GOT3 (cell line): ENCODE measurements at places on chromosomes 6 and 20.

DNA sequence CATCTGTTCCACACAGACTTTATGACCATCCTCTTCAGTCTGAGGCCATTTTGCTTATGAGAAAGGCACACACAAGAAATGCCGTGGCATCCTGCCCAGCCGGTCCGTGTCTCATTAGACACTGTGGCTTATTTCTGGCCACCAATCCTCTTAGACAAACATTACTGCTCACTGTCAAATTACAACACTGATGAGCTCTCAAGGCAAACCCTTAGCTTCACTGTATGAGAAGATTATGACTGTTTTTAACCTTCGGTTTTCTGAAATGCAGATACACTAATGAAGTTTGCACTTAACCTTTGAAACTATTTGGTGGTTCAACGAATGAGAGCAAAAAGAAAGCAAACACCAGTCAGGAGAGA is 50.5 kb upstream of the DST start:
- DNase-seq, result peak; percentile 12

DNA sequence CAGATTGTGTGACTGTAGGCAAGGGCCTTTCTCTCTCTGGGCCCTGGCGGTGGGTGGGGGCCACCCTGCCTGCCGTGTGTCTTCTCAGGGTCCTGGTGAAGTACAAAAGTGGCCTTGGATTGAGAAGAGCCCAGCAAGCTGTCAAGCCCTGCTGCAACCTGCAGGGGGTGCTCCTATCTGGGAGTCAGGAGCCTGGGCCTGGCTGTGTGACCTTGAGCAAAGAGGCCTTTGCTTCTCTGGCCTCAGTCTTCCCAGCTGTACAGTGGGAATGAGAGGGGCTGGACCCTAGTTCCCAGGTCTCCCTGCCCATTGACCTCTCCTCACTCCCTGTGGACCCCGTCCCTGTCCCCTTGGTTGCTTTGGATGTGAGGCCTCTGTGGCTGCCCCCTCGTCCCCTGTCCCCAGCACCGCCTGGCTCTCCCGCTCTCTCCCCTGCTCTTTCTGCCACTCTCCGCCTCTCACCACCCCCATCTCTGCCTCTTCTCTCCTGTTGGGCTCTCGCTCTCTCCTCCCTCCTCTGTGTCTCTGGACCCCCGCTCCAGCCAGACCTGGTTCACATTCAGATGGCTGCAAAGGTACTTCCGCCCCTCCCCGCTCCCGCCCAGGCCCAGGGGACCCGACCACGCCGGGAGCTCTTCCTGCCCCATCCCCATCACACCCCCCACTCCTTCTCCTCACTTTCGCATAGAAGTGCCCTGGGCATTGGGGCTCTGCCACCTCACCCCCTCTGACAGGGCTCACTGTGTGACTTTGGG is 46.7 kb downstream of the SRC start:
- no peak for DNase-seq

DNA sequence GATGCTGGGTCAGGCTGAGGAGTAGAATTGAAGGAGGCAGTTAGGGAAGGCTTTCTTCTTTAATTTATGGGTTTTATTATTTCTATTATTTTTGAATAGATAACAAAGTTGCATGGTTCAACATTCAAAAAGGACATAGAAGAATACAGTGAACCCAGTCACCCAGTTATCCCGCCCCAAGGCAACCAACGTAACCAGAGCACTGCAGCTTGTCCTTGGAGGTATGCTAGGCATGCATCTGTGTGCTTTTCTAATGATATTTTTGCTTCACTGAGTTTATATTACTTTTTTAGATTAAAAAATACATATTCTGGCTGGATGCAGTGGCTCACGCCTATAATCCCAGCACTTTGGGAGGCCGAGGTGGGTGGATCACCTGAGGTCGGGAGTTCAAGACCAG is 47.4 kb upstream of the DSN1 start:
- DNase-seq, result no peak

DNA sequence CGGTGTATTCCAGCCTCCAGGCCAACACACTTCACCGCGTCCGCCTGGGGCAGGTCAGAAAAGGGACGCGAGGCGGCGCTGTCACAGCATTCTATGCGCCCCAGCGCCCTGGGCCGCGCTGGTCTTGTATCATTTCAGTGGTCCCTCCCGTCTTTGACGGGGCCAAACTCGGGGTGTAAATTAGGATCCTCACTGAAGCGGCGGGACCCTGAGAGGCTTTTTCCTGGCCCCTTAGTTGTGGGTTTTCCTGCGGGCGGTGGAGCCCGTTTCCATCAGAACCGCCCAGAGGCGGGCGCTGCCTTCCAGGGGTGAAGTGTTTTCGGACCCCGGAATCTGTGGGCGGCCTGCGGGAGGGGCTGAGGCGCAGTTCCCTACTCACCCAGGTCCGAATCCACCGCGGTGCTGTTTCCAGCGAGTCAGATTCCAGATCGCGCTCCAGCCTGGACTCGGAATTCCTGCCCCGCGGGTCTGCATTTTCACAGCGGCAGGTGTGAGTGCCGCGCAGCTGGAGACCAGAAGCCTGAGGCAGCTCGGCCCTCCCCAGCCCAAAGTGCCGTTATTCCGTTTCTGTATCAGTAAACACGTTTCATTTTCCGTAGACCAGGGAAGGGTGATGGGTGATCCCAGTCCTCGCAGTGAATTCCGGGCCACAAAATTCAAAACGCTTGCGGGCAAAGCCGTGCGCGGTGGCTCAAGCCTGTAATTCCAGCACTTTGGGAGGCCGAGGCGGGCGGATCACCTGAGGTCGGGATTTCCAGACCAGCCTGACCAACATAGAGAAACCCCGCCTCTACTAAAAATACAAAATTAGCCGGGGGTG is 3.9 kb upstream of the MICB start:
- peak; percentile 37 for DNase-seq

DNA sequence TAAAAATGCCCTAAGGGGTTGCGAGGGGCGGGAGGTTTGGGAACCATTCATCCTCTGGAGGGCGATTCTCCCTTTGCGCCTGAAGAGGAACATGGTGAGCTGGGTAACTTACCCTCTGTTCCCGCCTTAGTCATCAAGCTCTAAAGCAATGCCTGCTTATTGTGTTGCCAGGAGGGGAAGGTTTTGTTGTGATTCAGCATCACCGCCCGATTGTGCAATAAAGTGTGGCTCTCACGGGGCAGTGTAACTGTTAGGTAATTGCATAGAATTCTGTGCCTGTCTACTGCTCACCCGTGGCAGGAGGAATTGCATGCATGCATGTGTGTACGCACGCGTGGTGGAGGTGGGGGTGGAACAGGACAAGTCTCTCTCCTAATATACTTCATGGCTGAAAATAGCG is 95.5 kb upstream of the AGPAT4 start:
- DNase-seq, result peak; percentile 54
